CD4-positive, alpha-beta T cell treated with Interleukin-15 for 1 hour (primary cell): ENCODE measurements at places on chromosomes 3 and 15.
A peak's percentile ranks its signal among the peaks of the same experiment; 100 is the strongest.

DNA sequence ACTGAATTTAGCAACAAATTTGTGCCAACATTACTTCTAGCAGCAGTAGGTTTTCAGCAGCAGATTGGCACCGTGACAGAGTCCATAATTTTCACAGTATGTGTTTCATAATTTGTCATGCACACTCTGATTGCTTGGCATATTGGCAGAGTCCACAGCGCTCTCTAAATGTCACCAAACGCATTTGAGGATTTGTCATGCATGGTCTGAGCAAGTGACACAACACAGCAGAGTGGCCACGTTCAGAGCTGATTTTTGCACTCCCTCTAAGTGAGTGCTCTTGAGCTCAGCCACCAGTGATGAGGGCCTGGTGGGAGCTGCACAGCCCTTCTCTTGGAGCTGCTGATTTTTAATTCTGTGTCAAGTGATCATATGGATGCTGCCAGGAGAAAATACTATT, 1270.8 kb downstream of the ROBO1 start:
- DNase-seq: no peak

DNA sequence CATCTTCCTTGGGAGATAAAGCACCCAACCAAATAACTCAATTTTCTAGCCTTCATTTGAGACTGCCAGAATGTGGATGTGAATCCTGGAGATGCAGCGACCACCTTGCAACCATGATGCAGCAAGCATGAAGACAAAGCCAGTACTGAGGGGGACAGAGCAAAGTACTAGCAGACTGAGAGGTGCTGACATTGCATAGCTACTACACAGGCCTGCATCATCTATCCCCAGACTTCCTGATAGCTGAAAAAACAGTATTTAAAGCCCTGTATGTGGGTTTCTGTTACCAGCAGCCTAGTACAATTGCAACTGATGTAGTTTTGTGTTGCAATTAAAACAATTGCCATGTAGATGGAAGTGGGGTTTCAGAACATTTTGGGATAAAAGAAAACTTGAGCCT, 146.3 kb upstream of the VEPH1 start:
- DNase-seq: no peak

GRCh38 chr15:88385078-88385700, 82.0 kb downstream of the MRPL46 start:
- DNase-seq: no peak

GRCh38 chr15:85753261-85753660, 41.5 kb downstream of the KLHL25 start:
- no peak for DNase-seq

DNA sequence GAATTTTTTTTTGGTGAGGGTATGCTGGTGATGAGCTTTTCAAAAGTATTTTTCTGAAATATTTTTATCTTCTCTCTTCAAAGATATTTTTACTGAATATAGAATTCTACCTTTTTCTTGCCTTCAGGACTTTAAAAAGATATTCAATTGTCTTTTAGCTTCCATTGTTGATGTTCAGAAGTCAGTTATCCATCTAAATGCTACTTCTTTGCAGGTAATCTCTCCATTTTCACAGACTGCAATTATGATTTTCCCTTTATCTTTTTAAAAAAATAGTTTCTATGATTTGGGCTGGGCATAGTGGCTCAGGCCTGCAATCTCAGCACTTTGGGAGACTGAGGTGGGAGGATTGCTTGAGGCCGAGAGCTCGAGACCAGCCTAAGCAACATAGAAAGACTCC, 222.4 kb downstream of the IL20RB start:
- no peak for DNase-seq

DNA sequence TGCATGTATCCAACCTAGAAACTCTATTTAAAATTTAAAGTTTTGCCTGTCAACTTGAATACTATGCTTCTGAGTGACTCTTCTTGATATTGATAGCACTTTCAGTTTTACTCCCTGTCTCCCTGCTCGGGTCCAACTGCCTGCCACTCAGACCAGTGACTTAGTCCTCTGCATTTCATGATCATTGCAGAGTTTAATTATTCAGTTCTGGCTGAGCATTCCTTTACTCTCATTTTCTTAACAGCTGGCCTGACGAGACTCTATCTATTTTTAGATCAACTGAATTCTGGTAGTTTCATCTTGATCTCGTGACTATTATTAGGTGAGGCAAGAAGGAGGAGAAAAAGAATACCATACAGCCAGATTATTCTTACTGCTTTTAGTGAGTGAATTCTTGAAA, 617.4 kb downstream of the SI start:
- no peak for DNase-seq

DNA sequence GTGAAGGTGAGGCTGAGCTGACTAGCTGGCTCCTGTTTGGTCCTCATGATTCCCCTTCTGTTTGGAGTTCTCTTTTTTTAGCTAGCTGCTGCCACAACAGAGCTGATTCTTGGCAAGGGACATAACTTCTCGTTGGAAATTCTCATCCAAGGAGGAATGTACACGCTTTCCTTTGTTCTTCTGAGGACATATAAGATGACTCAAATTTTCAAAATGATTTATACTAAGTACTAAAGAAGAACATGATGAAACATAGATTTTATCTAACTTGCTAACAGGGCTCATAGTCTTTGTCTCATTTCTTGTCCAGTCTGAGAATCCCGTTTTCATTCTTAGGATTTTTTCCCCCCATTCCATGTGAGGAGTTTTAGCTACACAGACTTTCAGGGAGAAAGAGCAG, 2.9 kb upstream of the TFG start:
- no peak for DNase-seq

- no peak for DNase-seq
These were observed 74.9 kb downstream of the PIK3R4 start for GRCh38 chr3:130671545-130672312.

GRCh38 chr3:67384760-67385397, 269.5 kb downstream of the SUCLG2 start:
- peak; percentile 25 for DNase-seq

- no peak for DNase-seq
These were observed 90.7 kb upstream of the HES1 start for GRCh38 chr3:194045289-194045688.

GRCh38 chr3:12522721-12523120, 22.6 kb downstream of the MKRN2OS start:
- no peak for DNase-seq

- DNase-seq: no peak
These were observed 93.5 kb upstream of the NR2F2 start for GRCh38 chr15:96237002-96237401.

GRCh38 chr3:163476179-163476578, 1602.1 kb downstream of the SI start:
- no peak for DNase-seq

- no peak for DNase-seq
These were observed 11.2 kb downstream of the SENP7 start for GRCh38 chr3:101501783-101502182.

- no peak for DNase-seq
These were observed 42.6 kb downstream of the MGLL start for GRCh38 chr3:127779747-127780146.

DNA sequence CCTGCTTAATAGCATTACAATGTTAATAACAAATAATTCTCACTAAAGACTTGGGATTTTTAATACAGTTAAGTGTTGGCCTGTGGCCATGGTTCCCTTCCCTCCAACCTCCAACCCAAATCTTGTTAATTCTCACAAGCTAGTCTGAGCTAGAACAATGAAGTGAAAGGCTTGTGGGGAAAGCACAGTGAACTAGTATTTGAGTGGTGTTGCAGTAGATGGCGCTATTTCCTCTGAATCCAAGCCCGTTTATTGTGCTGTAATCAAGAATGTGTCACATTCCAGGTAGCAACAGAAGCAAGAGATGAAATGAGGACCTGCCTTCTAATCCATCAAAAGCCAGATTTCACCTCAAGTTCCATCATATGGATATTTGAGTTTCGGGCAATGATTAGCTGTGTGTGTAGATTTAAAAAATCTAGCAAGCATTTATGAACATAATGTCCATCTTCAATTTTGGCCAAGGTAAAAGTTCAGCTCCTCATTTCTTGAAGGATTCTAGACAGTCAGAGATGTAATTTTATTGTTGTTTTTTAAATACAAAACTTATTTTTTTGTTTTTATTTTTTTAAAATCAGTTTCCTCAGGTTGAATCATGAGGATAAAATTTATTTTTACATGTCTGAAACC, 160.7 kb downstream of the SQOR start:
- DNase-seq: no peak

GRCh38 chr3:184231671-184232070, 2.3 kb downstream of the VWA5B2 start:
- DNase-seq: no peak

DNA sequence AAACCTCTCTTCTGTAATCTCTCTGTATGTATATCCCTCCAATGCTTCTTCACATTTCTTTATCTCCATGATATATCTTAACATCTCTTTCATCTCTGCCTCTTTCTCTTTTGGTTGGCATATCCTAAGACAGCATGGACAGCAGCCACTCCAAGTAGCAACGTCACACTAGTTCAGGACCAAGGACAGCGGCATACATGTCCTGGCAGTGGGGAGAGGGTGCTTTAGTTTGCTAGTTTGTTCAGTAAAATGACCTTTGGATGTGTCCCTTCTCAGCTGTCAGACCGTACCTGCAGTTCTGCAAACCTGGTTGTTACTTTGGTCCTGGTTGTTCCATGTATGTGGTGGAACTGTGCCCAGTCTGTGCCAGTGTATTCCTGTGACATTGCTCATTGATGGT, 225.6 kb upstream of the ROPN1 start:
- no peak for DNase-seq

- no peak for DNase-seq
These were observed 646 bp downstream of the IQCB1 start for GRCh38 chr3:121834157-121834670.

GRCh38 chr15:67833710-67834511, 5.9 kb downstream of the RNU6-1 start:
- DNase-seq: peak; percentile 34

DNA sequence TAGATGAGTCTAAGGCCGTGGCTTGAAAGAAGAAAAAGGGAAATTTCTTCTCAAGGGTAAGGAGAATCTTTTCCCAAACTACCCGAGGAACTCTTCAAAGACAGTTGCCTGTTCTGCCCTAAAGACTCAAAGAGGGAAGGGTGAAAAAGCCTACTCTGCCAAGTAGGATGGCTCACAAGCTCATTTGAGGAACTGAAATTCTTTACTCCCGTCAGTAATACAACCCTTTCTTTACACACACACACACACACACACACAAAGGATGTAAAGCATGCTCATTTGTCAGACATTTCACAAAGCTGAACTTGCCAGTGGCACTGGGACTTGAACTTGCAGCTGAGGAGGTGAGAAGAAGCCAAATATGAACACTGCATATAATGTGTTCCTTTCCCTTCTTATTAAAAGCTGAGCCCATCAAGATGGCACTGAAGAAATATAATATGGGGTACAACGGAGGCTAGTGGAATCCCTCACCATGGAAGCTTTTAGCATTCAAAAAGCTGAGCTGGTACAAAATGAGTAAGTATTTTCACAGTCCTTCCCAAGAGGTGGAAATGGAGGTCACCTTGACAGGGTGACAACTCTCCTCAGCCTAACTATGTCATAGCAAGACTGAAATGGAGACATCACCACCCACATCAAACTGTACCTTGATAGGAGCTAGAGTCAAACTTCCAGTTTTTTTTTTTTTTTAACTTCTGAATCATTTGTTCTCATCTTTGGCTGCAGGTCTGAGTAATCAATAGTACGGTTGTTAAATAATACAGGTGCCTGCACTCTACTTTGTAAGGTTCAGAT, 57.6 kb downstream of the TAFA4 start:
- no peak for DNase-seq

- no peak for DNase-seq
These were observed 26.8 kb upstream of the KLHL25 start for GRCh38 chr15:85821545-85821944.

- no peak for DNase-seq
These were observed 102.9 kb downstream of the SUCLG2 start for GRCh38 chr3:67551361-67552016.

- no peak for DNase-seq
These were observed 19.0 kb upstream of the DLG1 start for GRCh38 chr3:197317250-197317963.

- no peak for DNase-seq
These were observed 108.3 kb upstream of the WNT5A start for GRCh38 chr3:55595420-55595819.

GRCh38 chr15:59176653-59177316, 29.9 kb upstream of the LDHAL6B start:
- no peak for DNase-seq

DNA sequence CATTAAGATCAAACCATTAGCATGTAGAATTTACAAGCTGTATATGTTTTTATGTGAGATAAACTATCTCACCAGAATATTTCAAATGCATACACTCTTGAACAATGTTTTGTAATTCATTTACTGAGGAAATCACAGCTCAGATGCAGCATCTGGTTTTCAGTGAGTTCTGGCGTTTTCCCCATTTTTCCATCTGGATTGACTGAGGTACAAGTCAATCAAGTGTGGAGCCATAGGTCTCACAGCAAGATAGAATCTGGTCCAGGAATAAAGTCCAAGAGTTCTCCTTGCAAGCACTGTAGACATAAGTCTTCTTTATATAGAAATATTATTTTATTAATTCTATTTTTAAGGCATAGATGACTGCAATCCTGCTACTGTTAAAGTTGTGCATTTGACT, 219.3 kb downstream of the ZBBX start:
- DNase-seq: no peak

- DNase-seq: peak; percentile 53
These were observed 21.6 kb upstream of the PAK6 start for GRCh38 chr15:40217166-40217824.

DNA sequence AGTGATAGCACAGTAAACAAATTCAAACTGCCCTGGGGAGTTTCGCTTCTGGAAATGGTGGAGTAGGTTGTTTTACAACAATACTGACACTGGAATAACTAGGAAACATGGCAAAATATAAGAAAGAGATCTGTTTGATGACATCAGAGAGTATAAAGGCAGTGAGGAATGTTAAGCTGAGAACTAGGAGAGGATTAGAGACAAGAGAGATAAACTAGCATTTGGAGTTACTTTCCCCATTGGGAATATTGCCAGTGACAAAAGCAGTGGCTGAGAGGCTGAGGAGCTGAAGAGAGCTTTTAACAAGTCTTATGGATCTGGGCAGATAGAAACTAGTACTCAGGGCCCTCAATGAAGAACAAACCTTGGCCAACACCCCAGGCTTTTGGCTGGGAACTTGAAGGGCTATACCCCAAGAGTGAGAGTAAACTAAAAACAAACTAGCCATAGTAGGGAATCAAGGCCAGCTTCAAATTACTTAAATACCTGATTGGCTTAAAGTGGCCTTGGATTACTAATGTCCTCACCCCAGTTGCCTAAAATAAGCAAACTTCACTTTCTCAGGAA, 280.4 kb downstream of the KLF13 start:
- no peak for DNase-seq
